ENCODE measurements at places on chromosomes 7 and 10. TPM values are rescaled to one million over a fixed set of nuclear protein-coding genes. Genes with fewer than 3 reads are reported as not detected.

GRCh38 chr7:11170175-11170574 lies 196.5 kb downstream of the PHF14 start:
- no peak for DNase-seq

The MOGAT3 gene
- total RNA-seq: not detected

The CCL26 gene
- 22.3 TPM for total RNA-seq

- no peak for DNase-seq
Measured at GRCh38 chr10:113422371-113422770, 130.5 kb upstream of the HABP2 start.

- peak; percentile 37 for DNase-seq
Measured at GRCh38 chr7:80740778-80741545, 102.5 kb downstream of the CD36 start.

- DNase-seq: no peak
Measured at GRCh38 chr10:115937768-115938056, 335.3 kb downstream of the GFRA1 start.

The OR2A12 gene
- not detected for total RNA-seq

- no peak for DNase-seq
Measured at GRCh38 chr7:148620749-148621359, 30.3 kb downstream of the C7orf33 start.

- DNase-seq: no peak
Measured at GRCh38 chr10:124991835-124992234, 49.9 kb downstream of the ZRANB1 start.

GRCh38 chr7:116665332-116665996 lies 6.5 kb upstream of the MET start:
- no peak for DNase-seq

The DDX50 gene
- total RNA-seq: 39.2 TPM

The RSPH10B2 gene
- 0.20 TPM for total RNA-seq

- DNase-seq: no peak
Measured at GRCh38 chr7:85749696-85750453, 563.0 kb upstream of the SEMA3D start.

GRCh38 chr7:27746486-27746885 lies 6.5 kb downstream of the TAX1BP1 start:
- no peak for DNase-seq

The TMEM225B gene
- not detected for total RNA-seq

GRCh38 chr7:31640381-31640780 lies 46.6 kb upstream of the PPP1R17 start:
- no peak for DNase-seq

GRCh38 chr7:131610007-131610406 lies 53.6 kb upstream of the PODXL start:
- no peak for DNase-seq

DNA sequence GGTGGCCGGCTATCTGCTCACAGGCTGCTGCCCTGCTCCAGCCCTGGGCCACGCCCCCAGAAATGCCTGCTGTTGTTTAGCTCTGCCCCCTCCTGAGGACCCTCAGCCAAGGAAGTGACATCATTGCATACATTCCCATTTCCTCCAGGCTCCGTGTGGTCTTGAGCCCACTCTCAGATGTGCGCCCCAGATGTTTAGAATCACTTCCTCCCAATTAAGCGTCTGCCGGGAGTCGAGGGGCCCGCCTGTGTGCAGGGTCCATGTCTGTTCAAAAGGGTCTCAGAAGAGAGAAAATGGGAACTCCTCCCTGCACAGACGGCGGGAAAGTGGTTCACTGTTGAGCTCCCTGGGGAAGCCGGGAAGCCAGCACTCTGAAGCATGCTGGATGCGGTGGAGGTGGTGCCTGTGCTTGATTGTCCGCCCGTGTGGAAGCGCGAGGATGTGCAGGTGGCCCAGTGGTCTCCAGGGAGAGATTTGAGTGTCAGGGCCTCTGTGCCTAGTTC lies 116.9 kb upstream of the PPIF start:
- no peak for DNase-seq

- no peak for DNase-seq
Measured at GRCh38 chr10:19580691-19581090, 235.5 kb upstream of the PLXDC2 start.

- no peak for DNase-seq
Measured at GRCh38 chr7:1331561-1332467, 99.1 kb downstream of the UNCX start.

GRCh38 chr7:52209614-52210013 lies 825.8 kb upstream of the POM121L12 start:
- DNase-seq: no peak

The AKR1D1 gene
- not detected for total RNA-seq

DNA sequence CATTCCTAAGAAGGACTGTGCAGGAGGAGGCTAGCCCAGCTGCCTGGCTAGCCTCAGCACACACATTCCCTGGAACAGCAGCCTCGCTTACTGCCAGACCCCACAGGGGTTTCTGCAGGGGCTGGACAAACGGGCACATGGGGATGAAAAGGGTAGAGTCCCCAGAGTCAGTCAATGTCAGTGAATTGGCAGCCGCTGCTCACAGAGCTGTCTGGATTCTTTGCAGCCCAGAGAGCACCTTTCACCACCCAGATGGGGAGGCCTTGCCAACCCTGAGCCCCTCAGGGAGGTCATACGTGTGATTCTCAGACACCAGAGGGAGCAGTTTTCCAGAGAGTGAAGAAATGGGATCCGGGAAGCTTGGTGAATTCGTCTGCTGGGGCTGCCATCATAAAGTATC lies 143.3 kb downstream of the KCNMA1 start:
- DNase-seq: peak; percentile 22

DNA sequence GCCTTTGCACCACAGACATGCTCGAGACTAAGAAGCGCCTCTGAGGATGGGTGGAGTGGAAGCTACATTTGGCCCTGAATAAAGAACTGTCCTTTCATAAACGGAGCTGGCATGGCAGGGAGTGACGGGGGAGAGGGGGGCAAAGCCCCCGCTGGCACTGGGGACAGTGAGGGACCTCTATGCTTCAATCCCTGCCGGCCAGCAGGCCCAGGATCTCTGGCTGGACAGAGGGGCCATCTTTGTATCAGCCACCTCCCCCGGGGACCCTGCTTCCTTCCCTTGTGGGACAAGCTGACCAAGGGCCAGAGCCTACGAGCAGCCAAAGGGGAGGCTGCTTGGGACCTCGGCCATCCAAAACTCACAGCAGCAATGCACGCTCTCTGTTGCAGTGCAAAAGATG lies 28.2 kb upstream of the ECHDC3 start:
- DNase-seq: no peak

The ATOH7 gene
- not detected for total RNA-seq

The ANKRD2 gene
- not detected for total RNA-seq

The SFRP5 gene
- total RNA-seq: not detected

- no peak for DNase-seq
Measured at GRCh38 chr10:110443239-110444003, 54.3 kb upstream of the DUSP5 start.

DNA sequence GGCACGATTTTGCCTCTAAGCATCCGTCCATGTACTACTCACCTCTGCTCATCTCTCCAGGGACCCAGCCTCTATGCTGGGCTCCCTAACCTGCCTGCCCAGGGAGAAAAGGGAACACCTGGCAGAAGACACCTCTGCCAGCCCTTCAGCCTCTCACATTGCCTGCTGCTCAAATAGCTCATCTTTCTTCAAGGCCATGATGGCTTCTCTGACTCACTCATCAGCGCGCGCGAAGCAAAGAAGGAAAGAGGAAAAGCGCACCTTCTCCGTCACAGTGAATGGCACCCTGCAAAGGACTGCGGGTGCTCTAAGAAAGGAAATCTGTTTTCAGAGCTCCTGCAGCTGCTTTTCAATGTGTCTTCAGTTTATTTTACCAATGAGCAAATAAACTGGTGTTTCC lies 174.0 kb downstream of the PRKAG2 start:
- DNase-seq: no peak

GRCh38 chr10:110067960-110068770 lies 60.4 kb downstream of the ADD3 start:
- DNase-seq: no peak

DNA sequence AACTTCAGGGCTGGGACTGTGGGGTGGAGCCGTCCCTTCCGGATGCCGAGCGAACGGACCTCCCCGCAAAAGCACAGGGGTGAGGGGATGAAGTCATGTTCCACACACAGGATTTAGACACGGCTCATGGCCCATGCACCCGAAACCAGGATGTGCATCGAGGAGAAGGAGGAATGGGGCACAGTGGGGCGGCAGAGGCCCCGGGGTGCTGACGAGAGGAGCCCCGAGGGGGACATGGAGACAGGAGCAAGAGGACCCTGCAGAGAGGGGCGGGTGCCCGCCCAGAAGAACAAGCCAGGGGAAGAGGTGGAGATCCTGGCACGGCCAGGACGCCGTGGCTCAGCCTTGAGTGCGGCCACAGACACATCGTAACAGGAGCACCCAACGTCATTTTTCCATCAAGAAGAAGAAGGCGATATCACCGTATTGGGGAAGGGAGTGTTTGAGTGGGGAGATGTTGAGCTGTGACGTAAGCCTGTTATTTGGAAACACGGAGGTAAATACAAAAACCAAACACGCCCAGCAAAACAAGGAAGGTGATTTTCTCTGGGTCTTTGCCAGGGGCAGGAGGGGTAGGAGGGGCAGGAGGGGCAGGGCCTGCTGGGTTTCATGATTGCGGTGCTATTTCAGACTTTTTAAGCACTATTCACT lies 25.3 kb upstream of the FOXL3 start:
- DNase-seq: no peak

DNA sequence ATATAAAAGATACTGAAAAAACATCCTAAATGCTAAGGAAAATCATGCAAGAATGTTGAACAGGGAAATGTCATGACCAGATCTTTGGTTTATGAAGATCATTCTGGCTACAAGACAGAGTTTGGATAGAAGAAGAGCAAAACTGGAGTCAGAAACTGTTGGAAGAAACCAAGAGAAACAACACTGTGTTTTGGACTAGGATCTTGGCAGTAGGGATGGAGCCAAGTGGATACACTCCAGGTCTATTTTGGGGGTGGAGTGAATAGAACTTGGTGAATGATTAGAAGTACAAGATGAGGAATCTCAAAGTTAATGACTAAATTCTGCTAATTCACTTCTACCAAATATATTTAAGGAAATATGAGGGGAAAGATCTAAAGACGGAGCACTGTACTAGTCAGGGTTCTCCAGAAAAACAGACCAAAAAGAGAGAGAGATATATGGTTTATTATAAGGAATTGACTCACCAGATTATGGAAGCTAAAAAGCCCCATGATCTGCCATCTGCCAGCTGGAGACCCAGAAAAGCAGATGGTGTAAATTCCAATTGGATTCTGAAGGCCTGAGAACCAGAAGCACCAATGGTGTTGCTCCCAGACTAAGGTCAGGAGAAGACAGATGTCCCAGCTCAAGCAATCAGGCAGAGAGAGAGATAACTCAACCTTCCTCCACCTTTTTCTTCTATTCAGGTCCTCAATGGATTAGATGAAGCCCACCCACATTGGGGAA lies 254.9 kb downstream of the TRIL start:
- DNase-seq: no peak

The AS3MT gene
- total RNA-seq: 0.17 TPM

DNA sequence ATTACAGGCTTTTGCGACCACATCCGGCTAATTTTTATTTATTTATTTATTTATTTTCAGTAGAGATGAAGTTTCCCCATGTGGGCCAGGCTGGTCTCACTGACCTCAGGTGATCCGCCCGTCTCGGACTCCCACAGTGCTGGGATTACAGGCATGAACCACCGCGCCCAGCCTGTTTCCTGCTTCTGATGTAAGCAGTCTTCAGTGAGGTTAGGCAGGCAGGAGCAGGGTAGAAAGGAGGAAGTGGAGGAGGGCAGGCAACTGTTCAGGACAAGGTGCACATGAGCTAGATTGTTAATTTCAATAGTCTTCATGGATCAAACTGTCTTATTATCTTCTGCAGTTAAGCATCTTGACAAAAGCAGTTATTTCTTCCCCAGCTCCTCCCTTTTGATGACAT lies 605.0 kb downstream of the CCSER2 start:
- DNase-seq: no peak

The MCU gene
- total RNA-seq: 24.5 TPM

The BTBD16 gene
- total RNA-seq: not detected

The GNGT1 gene
- total RNA-seq: not detected

DNA sequence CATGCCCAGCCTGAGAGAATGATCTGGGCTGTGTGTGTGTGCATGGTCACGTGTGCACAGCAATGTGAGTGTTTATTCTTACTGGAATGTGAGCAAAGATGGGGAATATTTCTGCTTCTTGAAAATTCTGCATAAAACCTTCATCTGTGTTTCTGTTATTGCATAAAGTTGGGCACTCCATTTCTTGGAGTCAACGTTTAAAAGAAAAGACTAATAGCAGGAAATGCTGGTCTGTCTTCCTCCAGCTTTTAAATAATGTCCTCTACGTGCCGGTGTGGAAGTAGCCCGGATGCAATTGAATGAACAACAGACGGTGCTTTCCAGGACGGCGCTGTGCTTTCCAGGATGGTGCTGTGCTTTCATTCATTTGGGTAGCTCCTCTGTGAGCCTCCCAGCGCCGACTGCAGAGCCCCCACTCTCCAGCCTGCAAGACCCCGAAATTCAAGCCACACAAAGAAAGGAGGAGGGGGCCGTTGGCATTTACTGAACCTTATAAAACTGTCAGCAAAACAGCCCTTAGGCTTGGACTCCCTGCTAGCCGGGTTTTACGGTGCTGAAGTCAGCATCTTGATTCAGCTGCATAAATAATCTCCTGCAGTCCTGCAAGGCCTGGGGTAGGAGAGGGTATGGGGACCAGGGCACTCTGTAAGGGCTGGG lies 158.2 kb upstream of the PRKCQ start:
- peak; percentile 31 for DNase-seq

DNA sequence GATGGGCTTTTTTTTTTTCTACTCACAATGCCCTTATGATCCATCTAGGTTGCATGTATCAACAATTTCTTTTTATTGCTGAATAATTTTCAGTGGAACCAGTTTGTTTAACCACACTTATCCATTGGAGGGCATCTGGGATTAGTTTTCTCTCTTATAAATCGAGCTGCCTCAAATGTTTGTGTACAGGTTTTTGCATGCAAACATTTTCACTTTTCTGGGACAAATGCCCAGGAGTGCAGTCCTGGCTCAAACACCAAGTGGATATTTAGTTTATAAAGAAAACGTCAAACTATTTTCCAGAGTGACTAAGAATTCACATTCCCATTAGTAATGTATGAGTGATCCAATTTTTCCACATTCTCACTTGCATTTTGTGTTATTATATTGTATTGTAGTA lies 313.4 kb downstream of the CXCL12 start:
- peak; percentile 84 for DNase-seq

- DNase-seq: no peak
Measured at GRCh38 chr7:3201937-3202710, 98.9 kb upstream of the SDK1 start.

The SERPINE1 gene
- 73.4 TPM for total RNA-seq

The CFAP43 gene
- total RNA-seq: 0.89 TPM

The RAB18 gene
- total RNA-seq: 41.3 TPM

DNA sequence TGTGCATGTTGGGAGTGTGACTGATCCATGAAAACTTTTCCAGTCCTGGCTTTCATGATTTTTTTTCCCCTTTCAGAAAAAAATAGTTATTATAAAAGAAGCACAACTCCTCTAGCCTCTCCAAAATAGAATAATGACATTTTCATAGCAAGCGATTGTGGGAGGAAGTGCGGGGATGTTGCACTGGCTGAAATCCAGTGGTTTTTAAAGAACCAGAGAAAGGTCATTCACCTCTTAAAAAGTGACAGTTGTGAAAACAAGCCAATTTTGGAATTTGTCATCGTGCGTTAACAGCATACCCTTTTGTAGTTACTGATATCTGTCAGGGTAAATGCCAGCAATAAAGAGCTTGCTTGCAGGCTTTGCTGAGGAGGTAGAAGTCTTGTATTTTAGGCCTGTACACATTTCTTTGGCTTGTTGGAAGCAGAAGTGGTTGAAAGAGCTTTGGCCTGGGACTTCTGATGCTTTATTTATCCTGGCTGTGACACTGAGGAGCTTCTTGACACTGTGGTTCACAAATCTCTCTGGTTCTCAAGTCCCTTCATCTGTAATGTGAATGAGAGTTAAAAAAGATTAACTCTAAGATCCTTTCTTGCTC lies 545.9 kb downstream of the REEP3 start:
- DNase-seq: no peak

The LRRC17 gene
- not detected for total RNA-seq
